ENCODE measurements at places on chromosomes 7 and 10. TPM values are rescaled to one million over a fixed set of nuclear protein-coding genes. Genes with fewer than 3 reads are reported as not detected.
A peak's percentile ranks its signal among the peaks of the same experiment; 100 is the strongest.

Gene GDF10
- total RNA-seq, result not detected

GRCh38 chr10:17175551-17175950, 25.9 kb downstream of the TRDMT1 start:
- peaks cover 2% of the 10 kb centered on the region for H3K36me3 ChIP-seq
- DNase-seq, result no peak
- no peak overlapping the region for H3K4me3 ChIP-seq
- H3K27me3 ChIP-seq, result no peaks in the 10 kb centered on the region

Gene UPK3B
- 1.8 TPM for total RNA-seq

Gene ITGA8
- not detected for total RNA-seq

- no peak overlapping the region for H3K27ac ChIP-seq
- H3K27me3 ChIP-seq, result no peaks in the 10 kb centered on the region
- peaks cover 7% of the 10 kb centered on the region for H3K4me1 ChIP-seq
Measured at GRCh38 chr7:105638334-105638733, 57.0 kb upstream of the EFCAB10 start.

DNA sequence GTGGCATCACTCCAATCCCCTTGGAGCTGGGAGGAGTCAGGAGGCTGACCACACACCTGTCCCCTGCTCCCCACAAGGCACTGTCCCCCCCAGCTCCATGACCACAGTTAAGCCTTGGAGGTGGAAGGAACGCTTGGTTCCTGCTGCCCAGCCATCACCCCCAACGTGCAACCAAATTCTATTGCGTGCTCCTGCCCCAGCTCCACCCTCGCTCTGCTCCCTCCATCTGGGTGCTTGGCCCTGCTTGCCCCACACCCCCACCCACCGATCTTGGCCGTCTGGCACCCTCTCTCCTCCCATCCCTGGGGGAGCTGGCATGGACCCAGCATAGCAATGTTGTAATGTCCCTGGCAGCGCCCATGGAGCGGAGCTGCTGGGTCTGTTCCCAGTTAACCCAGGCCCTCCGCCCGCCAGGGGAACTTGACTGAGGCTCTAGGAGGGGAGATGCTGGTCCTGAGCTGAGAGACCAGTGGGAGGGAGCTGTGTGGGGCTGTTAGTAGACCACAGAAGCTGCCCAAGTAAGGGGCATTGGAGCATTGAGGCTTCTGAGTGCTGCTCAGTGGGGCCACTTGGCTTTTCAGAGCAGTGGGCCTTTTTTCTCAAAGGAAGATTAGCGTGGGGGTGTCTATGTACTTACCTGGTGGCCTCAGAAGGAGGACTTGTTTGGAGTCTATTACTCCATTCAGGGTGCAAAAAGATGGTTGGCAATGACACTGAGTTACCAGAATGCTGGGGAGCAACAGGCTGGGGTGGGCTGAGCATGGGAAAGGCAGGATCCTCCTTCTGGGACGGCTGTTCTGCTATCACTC, 1.1 kb downstream of the EPHB6 start:
- peak overlapping the region; percentile 95 for H3K4me3 ChIP-seq
- DNase-seq, result no peak
- no peaks in the 10 kb centered on the region for H3K36me3 ChIP-seq
- peak overlapping the region; percentile 79 for H3K27ac ChIP-seq
- H3K4me1 ChIP-seq, result peaks cover 26% of the 10 kb centered on the region

- peaks cover 8% of the 10 kb centered on the region for H3K36me3 ChIP-seq
- no peak overlapping the region for H3K27ac ChIP-seq
Measured at GRCh38 chr7:102073931-102074880, 212.5 kb upstream of the SH2B2 start.

DNA sequence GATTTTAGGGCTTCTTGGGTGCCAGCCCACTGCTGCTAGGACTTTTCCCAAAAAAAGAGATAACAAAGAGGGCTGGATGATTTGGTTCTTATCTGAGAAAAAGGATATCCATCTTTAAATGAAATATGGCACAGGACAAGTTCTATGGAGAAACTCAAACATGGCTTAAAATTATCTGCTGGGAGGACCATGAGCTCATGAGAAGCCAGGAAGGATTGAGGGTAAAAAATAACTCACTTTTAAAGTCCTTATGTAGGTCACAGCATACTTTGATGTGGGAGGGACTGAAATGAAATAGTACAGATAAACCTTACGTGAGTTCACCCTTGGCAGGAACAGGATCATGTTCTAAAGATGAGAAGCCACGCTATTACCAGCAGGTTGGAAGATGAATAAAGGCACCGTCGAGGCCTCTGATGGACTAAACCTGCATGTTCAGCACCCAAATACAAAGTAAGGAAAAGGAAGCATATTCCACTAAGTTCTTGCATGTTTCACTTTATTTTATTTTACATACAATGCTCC, 369.2 kb upstream of the KLF6 start:
- H3K27ac ChIP-seq, result peak overlapping the region; percentile 78
- no peaks in the 10 kb centered on the region for H3K27me3 ChIP-seq
- H3K4me1 ChIP-seq, result peaks cover 17% of the 10 kb centered on the region

DNA sequence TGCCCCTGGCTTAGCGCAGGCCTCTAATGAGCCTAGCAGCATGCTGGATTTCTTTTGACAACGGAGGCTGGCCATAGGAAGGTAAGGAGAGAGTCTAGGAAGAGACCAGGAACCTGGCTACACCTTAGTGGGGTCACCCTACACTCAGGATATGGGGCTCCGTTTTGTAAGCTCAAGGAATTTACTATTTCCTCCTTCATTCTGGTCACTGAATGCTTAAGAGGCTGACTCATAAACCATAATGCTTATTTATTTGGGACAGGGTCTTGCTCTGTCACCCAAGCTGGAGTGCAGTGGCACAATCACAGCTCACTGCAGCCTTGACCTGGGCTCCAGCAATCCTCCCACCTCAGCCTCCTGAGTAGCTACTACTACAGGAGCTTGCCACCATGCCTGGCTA, 38.4 kb downstream of the CARD11 start:
- H3K36me3 ChIP-seq, result peaks cover 3% of the 10 kb centered on the region
- DNase-seq, result no peak
- H3K27me3 ChIP-seq, result no peaks in the 10 kb centered on the region
- no peak overlapping the region for H3K4me3 ChIP-seq

DNA sequence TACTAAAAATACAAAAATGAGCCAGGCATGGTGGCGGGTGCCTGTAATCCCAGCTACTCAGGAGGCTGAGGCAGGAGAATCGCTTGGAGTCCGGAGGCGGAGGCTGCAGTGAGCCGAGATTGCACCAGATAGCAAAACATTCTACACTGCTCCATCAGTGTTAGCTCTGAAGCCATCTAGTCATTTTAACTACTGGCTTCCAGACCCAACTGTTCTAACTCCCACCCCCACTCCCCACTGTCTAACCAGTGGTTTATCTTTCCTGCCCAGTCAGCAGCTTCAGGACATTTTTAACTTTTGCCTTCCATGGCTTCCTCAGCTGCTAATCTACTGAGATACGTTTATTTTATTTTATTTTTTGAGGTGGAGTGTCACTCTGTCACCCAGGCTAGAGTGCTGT, 6.2 kb upstream of the FRAT1 start:
- no peak overlapping the region for H3K4me3 ChIP-seq
- H3K27me3 ChIP-seq, result no peaks in the 10 kb centered on the region
- peaks cover 3% of the 10 kb centered on the region for H3K4me1 ChIP-seq
- H3K27ac ChIP-seq, result no peak overlapping the region
- no peaks in the 10 kb centered on the region for H3K36me3 ChIP-seq

DNA sequence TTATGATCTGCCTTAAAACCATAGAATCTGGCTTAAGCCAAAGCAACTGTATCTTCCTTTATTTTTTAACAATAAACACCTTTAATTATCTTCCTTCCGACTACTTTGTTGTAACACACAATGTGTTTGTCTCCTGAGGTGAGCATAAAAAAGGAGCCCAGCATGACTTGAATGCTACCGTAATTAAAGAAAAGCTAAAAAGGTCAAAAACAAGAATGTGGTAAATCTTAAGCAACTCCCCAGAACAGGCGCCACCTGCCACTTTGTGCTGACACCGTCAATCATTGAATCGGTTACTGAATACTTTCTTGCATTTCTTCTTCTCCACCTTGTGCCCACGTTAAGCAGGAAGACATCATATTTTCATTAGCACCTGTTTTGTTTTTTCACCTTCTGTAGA, 569.9 kb upstream of the C7orf33 start:
- no peak for DNase-seq
- H3K36me3 ChIP-seq, result no peaks in the 10 kb centered on the region
- H3K4me3 ChIP-seq, result no peak overlapping the region
- no peak overlapping the region for H3K27ac ChIP-seq
- no peaks in the 10 kb centered on the region for H3K4me1 ChIP-seq
- H3K27me3 ChIP-seq, result peaks cover 17% of the 10 kb centered on the region

- no peaks in the 10 kb centered on the region for H3K4me1 ChIP-seq
- H3K36me3 ChIP-seq, result no peaks in the 10 kb centered on the region
- DNase-seq, result no peak
- no peak overlapping the region for H3K27ac ChIP-seq
- no peak overlapping the region for H3K4me3 ChIP-seq
Measured at GRCh38 chr10:52409928-52410327, 95.8 kb downstream of the DKK1 start.

GRCh38 chr7:102993718-102994029, 80.9 kb downstream of the LRRC17 start:
- H3K4me3 ChIP-seq, result no peak overlapping the region
- H3K27ac ChIP-seq, result no peak overlapping the region
- H3K27me3 ChIP-seq, result no peaks in the 10 kb centered on the region
- H3K4me1 ChIP-seq, result no peaks in the 10 kb centered on the region
- H3K36me3 ChIP-seq, result no peaks in the 10 kb centered on the region
- DNase-seq, result no peak

Gene FGFR2
- total RNA-seq, result 0.82 TPM

Gene OR6B1
- total RNA-seq, result not detected

GRCh38 chr10:122498521-122498920, 37.2 kb downstream of the HTRA1 start:
- H3K4me3 ChIP-seq, result no peak overlapping the region
- H3K27me3 ChIP-seq, result no peaks in the 10 kb centered on the region
- H3K36me3 ChIP-seq, result no peaks in the 10 kb centered on the region
- peaks cover 24% of the 10 kb centered on the region for H3K4me1 ChIP-seq
- peak overlapping the region; percentile 43 for H3K27ac ChIP-seq

Gene SFRP4
- not detected for total RNA-seq

DNA sequence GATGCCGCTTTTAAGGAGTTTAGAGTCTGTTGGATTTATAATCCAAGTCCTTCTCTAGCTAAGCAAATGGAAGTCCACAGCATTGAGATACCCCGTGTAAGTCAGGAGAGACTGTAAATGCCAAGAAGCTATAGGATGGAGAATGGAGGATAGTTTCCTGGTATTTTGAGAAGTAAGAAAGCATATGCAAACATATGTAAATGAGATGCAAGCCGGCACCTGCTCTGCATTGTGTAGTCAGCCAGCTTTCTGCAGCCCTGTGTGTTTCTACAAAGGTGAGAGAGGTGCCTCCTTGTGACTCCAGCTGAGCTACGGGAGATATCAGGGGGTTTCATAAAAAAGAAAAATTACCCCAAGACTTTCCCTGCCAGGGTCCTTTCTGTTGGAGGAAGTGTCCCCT, 176.3 kb downstream of the RPS24 start:
- H3K27me3 ChIP-seq, result peaks cover 16% of the 10 kb centered on the region
- peaks cover 10% of the 10 kb centered on the region for H3K4me1 ChIP-seq
- H3K36me3 ChIP-seq, result peaks cover 2% of the 10 kb centered on the region

Gene UFSP1
- total RNA-seq, result 2.2 TPM

- H3K27me3 ChIP-seq, result no peaks in the 10 kb centered on the region
- no peaks in the 10 kb centered on the region for H3K36me3 ChIP-seq
- H3K4me3 ChIP-seq, result no peak overlapping the region
- DNase-seq, result no peak
- peaks cover 23% of the 10 kb centered on the region for H3K4me1 ChIP-seq
- H3K27ac ChIP-seq, result no peak overlapping the region
Measured at GRCh38 chr10:32376097-32376496, 29.1 kb upstream of the EPC1 start.

Gene SEMA3D
- total RNA-seq, result 0.12 TPM

Gene SPDYE2B
- not detected for total RNA-seq

Gene STAG3
- 4.8 TPM for total RNA-seq

DNA sequence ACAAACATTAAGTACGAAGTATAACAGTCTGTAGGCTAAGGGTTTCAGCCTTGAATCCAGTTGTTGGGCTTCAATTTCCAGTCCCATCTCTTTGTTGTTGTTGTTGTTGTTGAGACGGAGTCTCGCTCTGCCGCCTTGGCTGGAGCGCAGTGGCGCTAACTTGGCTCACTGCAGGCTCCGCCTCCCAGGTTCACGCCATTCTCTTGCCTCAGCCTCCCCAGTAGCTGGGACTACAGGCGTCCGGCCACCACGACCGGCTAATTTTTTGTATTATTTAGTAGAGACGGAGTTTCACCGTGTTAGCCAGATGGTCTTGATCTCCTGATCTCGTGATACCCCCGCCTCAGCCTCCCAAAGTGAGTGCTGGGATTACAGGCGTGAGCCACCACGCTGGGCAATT, 464.9 kb downstream of the ANKRD7 start:
- no peak overlapping the region for H3K4me3 ChIP-seq
- DNase-seq, result no peak
- H3K36me3 ChIP-seq, result no peaks in the 10 kb centered on the region
- H3K27ac ChIP-seq, result no peak overlapping the region
- H3K27me3 ChIP-seq, result no peaks in the 10 kb centered on the region

Gene ANK3
- 58.5 TPM for total RNA-seq

Gene HTR5A
- not detected for total RNA-seq

Gene TAC1
- not detected for total RNA-seq

DNA sequence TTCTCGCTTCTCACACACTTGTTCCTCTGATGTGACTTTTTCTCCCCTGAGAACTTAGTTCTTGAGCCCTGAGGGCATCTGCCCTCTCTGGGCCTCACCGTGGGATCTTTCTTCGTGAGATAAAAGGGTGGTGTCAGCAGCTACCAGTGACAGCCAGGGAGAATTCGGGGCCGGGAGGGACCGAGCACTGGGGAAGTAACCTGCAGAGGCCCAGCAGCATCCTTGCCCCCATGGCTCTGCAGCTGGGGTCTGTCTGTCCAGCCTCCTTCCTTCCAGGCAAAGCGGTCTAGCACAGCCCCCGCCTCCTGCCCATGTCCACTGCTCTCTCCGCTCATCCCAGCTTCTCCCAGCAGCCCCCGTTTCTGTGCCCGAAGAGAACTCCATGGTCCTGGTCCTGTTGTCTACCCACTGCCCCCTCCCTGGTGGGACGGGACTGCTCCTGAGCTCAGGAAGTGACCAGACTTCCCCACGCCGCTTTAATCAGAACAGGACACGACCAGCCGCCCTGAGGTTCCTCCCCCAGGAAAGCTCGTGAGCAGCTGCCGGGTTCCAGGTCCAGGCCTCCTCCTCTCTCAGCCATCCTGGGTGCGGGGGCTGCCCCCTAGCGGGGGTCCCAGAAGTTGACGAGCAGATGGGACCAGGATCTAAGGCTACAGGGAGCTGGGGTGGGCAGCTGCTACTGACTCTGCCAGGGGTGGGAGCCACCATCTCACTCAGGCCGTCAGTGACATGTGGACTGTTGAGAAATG, 187.5 kb downstream of the WDR37 start:
- no peak overlapping the region for H3K4me3 ChIP-seq
- H3K27me3 ChIP-seq, result peaks cover 55% of the 10 kb centered on the region
- DNase-seq, result no peak
- H3K27ac ChIP-seq, result no peak overlapping the region
- no peaks in the 10 kb centered on the region for H3K36me3 ChIP-seq
- peaks cover 4% of the 10 kb centered on the region for H3K4me1 ChIP-seq

GRCh38 chr10:86782701-86783418, 26.4 kb downstream of the BMPR1A start:
- no peaks in the 10 kb centered on the region for H3K27me3 ChIP-seq
- no peak overlapping the region for H3K4me3 ChIP-seq
- H3K4me1 ChIP-seq, result peaks cover 9% of the 10 kb centered on the region
- no peak overlapping the region for H3K27ac ChIP-seq

GRCh38 chr10:95356190-95356955, 65.6 kb upstream of the PDLIM1 start:
- H3K27ac ChIP-seq, result no peak overlapping the region
- no peaks in the 10 kb centered on the region for H3K36me3 ChIP-seq
